ENCODE measurements at places on chromosomes 1 and 21.

GRCh38 chr1:175857756-175858155 is 114.4 kb upstream of the TNR start:
- no peaks in the 10 kb centered on the region for H3K27me3 ChIP-seq
- no peak overlapping the region for H3K27ac ChIP-seq
- H3K36me3 ChIP-seq = no peaks in the 10 kb centered on the region
- DNase-seq = no peak

DNA sequence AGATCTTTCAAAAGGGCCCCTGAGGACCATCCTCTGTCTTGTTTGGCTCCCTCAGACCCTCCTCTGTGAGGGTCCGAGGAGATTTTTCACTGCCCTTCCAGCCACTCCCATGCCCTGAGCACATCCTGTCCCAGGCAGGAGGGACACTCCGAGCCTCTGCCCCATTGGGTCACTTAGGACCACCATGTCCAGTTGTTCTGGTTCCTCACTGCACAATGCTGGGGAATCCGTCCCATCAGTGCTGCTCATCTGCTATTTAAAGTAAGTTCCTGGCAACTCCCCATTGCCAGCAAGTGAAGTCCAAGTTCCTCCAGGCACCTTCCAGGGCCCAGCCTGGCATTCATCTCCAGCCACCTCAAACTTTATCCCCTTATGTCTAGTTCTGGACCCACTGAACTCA is 117.5 kb upstream of the GRIK3 start:
- DNase-seq = no peak
- no peak overlapping the region for H3K4me3 ChIP-seq
- H3K27me3 ChIP-seq = no peaks in the 10 kb centered on the region
- H3K36me3 ChIP-seq = no peaks in the 10 kb centered on the region

DNA sequence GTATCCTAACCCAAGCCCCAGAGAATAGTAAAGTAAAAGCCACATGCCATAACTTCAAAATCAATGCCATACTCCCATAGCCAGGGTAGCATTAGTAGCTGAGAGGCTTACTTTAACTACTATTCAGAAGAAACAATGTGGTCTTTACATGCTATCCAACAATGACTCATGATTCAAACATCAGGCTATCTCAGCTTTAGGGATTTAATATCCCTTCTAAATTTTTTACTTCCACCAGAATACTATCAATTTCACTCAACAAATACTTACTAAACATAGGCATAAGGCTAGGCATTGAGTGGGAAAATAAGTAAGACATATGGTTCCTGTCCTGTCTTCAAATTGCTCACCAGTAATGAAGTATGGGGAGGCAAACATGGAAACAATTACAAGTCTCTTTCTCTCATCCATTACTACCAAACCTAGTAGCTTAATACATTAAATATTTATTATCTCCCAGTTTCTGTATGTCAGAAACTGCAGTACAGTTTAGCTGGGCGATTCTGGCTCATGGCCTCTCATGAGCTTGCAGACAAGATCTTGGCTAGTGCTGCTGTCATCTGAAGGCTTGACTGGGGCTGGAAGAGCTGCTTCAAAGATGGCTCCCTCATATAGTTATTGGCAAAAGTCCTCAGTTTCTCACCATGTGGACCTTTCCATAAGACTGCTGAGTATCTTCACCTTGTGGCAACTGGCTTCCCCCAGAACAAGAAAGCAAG is 30.7 kb downstream of the EVI5 start:
- no peak for DNase-seq
- H3K4me3 ChIP-seq = no peak overlapping the region
- H3K4me1 ChIP-seq = no peaks in the 10 kb centered on the region
- H3K27ac ChIP-seq = no peak overlapping the region
- H3K36me3 ChIP-seq = no peaks in the 10 kb centered on the region

DNA sequence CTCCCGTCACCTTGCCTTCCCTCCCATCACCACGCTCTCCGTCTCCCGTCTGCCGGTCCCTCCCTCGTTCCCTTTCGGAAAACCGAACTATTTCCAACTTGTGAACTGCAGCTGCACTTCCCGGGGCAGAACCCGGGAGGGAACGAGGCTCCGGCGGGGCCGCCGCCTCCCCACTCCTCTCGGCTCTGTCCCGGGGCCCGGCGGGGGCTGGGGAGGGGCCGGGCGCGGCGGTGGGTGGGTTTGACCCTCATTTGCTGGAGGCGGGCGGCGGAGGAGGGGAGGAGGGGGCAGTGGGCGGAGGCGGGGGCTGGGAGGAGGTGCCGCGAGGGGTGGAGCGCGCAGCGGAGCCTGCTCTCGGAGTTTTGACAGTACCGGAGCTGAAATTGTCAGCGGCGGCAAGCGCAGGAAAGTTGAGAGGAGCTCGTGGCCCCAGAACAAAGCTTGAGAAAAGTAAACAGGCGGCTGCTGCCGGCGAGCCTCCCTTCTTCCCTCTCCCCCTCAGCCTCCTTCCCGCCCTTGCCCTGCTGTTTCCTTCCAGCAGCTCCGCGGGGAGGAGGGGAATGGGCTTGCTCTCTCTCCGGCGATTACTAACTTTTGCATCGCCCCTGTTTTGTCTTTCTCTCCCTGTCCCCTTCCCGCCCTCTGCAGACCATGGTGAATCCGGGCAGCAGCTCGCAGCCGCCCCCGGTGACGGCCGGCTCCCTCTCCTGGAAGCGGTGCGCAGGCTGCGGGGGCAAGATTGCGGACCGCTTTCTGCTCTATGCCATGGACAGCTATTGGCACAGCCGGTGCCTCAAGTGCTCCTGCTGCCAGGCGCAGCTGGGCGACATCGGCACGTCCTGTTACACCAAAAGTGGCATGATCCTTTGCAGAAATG is 2.9 kb downstream of the LMO4 start:
- H3K4me1 ChIP-seq = peaks cover 6% of the 10 kb centered on the region

- no peak overlapping the region for H3K27ac ChIP-seq
- H3K4me3 ChIP-seq = no peak overlapping the region
- no peaks in the 10 kb centered on the region for H3K27me3 ChIP-seq
- H3K36me3 ChIP-seq = no peaks in the 10 kb centered on the region
- no peaks in the 10 kb centered on the region for H3K4me1 ChIP-seq
These were observed 17.3 kb downstream of the KCNT2 start for GRCh38 chr1:196590959-196591358.

GRCh38 chr1:181398544-181398943 is 84.8 kb upstream of the CACNA1E start:
- H3K27ac ChIP-seq = no peak overlapping the region
- no peak for DNase-seq
- H3K36me3 ChIP-seq = no peaks in the 10 kb centered on the region
- H3K27me3 ChIP-seq = no peaks in the 10 kb centered on the region

- H3K4me1 ChIP-seq = peaks cover 15% of the 10 kb centered on the region
- peak overlapping the region; percentile 64 for H3K27ac ChIP-seq
- peak; percentile 78 for DNase-seq
- H3K36me3 ChIP-seq = no peaks in the 10 kb centered on the region
- H3K4me3 ChIP-seq = no peak overlapping the region
These were observed 10.0 kb upstream of the MPZL1 start for GRCh38 chr1:167711797-167712196.

DNA sequence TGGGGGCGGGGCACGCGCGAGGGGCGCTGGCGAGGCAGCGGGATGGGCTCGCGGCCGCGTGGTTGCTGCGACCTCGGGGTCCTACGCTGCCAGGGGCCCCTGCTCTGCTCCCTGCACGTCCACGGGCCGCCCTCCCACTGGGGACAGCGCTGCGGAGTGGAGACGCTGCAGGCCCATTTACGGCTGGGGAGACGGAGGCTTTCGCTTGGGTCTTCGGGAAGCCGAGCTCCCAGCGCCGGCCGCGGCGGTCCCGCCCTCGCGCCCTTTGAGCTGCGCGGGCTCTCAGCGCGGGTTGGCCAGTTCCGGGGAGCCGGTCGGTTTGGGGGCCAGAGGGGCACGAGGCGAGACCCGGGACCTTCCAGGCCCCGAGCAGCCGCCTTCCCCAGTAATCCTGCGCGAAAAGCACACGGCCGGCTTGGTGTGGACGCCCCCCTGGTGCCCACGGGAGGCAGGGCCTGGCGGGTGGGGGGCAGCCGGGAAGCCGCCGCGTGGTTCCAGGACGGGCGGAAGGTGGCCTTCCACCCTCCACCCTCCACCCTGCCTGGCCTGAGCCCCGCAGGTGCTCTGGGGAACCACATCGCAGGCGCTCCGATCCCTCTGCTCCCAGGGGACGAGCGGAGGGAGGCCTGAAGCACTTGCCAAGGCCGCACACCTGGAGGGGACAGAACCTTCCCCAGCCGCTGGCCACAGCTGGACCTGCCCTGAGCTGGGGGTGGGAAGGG is 570 bp upstream of the PEX10 start:
- peak overlapping the region; percentile 98 for H3K4me3 ChIP-seq
- peak overlapping the region; percentile 91 for H3K27ac ChIP-seq
- no peaks in the 10 kb centered on the region for H3K27me3 ChIP-seq
- DNase-seq = no peak

GRCh38 chr1:96306809-96307560 is 414.6 kb upstream of the PTBP2 start:
- no peak overlapping the region for H3K4me3 ChIP-seq
- H3K4me1 ChIP-seq = no peaks in the 10 kb centered on the region
- H3K36me3 ChIP-seq = no peaks in the 10 kb centered on the region
- H3K27me3 ChIP-seq = no peaks in the 10 kb centered on the region
- no peak for DNase-seq

DNA sequence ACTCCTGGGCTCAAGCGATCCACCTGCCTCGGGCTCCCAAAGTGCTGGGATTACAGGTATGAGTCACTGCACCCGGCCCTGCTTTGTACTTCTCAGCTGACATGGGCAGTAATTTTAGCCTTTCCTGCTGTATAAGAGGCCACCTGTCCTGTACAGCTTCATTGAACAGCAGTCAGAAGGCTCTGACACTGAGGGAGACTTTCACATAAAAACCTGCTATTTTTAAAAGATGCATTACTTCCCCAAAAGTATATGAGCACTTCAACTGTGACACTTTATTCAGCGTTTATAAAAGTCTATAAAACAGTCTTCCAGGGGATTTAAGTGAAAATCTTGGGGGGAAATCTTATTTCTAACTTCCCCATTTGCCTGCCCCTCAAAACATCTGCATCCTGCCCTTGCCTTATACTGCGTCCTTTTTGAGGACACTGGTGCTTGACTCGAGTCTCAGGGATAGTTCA is 17.6 kb downstream of the RNU5D-1 start:
- H3K27me3 ChIP-seq = no peaks in the 10 kb centered on the region
- no peaks in the 10 kb centered on the region for H3K4me1 ChIP-seq
- H3K27ac ChIP-seq = peak overlapping the region; percentile 13
- DNase-seq = no peak

DNA sequence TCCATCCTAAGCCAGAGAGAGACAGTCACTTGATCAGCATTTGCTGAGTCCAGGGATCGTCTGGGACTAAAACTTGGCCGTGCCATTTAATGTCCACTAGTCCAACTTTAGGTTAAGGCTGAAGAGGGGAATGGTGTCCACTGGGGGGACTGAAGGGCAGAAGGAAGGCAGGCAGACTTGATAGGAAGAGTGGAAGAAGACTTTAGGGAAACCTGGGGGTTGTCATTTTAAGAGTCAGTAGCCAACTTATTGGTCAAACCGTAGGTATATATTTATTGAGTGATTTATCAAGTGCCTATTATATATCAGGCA is 1.3 kb upstream of the LMOD1 start:
- H3K4me3 ChIP-seq = no peak overlapping the region
- DNase-seq = no peak
- H3K36me3 ChIP-seq = no peaks in the 10 kb centered on the region
- H3K27me3 ChIP-seq = no peaks in the 10 kb centered on the region

GRCh38 chr21:42495765-42496119 is 282 bp downstream of the RSPH1 start:
- H3K36me3 ChIP-seq = no peaks in the 10 kb centered on the region
- no peak for DNase-seq
- peak overlapping the region; percentile 88 for H3K27ac ChIP-seq
- H3K4me3 ChIP-seq = peak overlapping the region; percentile 39

GRCh38 chr1:114771992-114772391 is 8.5 kb downstream of the SIKE1 start:
- no peaks in the 10 kb centered on the region for H3K4me1 ChIP-seq
- H3K27ac ChIP-seq = no peak overlapping the region
- H3K4me3 ChIP-seq = no peak overlapping the region
- DNase-seq = no peak
- H3K36me3 ChIP-seq = peaks cover 54% of the 10 kb centered on the region

- no peaks in the 10 kb centered on the region for H3K4me1 ChIP-seq
- DNase-seq = no peak
- H3K4me3 ChIP-seq = no peak overlapping the region
- H3K36me3 ChIP-seq = no peaks in the 10 kb centered on the region
These were observed 45.7 kb downstream of the FYB2 start for GRCh38 chr1:56773341-56774066.

DNA sequence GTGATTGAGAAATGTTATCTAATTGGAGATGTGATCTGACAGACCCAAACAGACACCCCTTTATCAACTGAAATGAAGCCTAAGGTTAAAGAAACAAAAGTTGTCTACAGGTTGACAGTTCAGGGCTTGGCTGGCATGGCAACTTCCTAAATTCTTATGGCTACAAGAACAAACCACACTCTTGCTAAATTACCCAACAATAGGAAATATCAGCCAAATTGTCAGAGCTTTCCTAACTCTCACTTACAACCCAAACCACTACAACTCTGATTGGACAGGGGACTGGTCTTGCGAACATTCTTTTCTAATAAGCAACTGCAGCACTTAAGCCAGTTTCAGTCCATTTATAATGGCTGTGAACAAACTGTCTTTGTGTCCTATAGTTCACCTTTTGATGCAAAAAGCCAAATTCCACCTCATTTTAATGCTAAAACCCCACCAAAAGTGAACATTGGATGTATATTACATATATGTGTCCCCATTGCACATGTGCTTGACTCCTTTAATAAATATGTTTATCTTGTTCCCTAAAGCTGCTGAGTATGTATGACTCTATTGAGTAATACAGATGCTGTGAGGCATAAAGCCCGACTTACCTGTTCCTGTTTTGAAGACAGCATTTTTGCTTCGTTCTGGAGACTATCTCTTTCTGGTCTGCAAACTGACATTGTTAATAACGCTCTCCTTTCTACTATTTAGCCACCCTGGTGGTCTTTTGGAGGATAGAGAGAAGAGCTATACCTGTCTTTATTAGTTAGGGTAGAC is 101.3 kb upstream of the HMCN1 start:
- H3K4me3 ChIP-seq = no peak overlapping the region
- no peaks in the 10 kb centered on the region for H3K27me3 ChIP-seq
- H3K36me3 ChIP-seq = no peaks in the 10 kb centered on the region
- H3K4me1 ChIP-seq = no peaks in the 10 kb centered on the region

- no peaks in the 10 kb centered on the region for H3K36me3 ChIP-seq
- no peak within 1 kb of the TSS for H3K27ac ChIP-seq
- H3K27me3 ChIP-seq = no peaks in the 10 kb centered on the region
These were observed at the start of gene C1orf87 for GRCh38 chr1:60073605-60074278. TSS of gene C1orf87 (minus strand) at chr1:60073770. CDS start at chr1:60072643, 1,127 bp downstream.

- DNase-seq = peak; percentile 87
- no peaks in the 10 kb centered on the region for H3K4me1 ChIP-seq
- no peaks in the 10 kb centered on the region for H3K27me3 ChIP-seq
- no peak overlapping the region for H3K27ac ChIP-seq
These were observed 44.1 kb downstream of the UCK2 start for GRCh38 chr1:165871311-165872067.
